ENCODE measurements at places on chromosomes 5 and 9.
A peak's percentile ranks its signal among the peaks of the same experiment; 100 is the strongest.

DNA sequence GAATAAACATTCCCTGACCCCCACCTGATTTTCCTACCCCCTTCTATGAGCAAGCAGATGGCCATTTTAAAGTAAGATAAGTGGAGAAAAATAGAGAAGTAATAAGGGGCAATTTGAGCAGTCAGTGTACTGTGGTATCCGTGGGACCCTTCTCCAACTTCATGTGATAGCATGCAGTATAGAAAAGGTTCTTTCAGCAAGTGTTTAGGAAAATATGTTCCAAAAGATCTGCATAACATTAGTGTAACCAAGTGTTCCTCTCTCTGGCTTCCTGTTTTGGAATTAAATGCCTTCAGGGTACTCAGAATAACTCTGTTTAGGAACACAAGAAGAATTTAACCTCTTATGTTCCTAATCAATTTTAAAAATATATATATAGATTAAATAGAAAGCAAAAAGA, 134.9 kb downstream of the ATG10 start:
- DNase-seq: no peak

GRCh38 chr5:144820278-144820677, 649.6 kb downstream of the KCTD16 start:
- DNase-seq: no peak

DNA sequence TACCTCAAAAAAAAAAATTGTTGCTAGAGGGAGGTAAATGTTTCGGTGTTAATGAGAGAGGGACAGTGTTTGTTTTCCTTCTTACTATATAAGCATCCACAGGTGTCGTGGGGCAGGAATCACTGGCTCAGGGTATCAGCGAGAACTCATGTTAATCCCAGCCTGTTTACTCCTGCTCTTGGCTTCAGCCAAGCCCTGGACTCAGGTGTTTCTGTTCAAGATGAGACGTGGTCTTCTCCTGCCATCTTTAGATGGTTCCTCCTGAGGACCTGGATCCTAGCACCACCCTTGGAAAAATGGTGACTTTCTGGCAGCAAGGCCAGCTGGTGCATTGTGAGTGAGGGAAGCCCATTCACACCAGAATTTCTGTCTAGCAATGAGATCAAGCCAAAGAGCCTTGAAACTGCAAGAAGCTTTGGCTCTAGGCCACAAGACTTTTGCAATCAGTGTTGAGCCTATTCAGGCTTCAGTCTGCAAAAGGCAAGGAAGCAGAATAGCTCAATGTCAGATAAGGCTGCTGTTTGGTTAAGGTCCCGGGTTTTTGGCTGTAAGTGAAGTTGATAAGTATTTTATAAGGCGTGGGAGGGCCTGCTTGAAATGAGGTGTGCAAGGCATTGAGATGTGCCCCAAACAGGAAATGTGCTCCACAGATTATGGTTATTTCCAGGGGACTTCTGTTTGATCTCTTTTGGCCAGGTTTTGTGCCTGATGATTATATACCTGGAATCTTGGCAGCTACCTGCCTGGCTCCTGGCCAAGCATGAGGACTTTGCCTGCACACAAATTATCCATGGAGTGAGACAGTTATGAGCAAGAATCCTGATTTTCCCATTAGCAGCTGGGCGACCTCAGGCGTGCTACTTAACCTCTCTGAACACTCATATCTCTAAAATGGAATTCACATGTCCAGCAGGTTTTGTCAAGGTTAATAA, 99.8 kb downstream of the TENT4A start:
- DNase-seq: no peak

DNA sequence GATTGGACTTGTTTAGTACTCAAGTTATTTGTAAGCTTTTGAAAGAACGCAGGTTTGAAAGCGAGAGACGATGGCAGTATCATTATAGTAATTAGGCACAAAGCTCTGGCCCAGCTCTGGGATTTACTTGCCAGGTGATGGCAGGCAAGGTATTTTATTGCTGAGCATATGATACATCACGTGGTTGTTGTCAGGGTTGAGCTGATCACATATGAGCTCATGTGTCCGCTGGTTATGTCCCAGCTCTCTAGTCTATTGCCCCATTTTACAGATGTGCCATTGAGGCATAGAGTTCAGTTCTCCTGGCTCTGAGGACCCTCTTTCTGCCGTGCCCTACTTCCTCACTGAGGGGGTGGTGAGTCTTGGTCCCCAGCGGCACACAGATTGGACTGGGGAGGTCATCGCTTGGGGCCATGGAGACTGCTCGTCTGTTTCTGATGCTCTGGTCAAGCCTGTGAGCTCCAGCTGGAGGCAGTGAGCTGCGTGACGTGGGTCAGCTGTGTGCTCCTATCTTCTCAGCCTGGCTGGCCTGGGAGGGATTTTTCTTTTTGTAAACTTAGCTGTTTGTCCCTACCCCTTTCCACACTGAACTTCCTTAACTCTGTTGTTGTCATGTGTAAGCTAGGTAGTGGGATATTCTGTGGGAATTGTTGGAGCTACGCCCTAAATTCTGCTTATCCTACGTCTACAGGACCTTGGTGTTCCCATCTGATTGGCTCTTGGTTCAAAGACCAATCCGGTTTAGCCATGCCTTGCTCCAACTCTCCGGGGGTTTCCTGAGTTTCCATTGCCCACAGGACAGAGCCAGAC, 2.2 kb downstream of the NXNL2 start:
- no peak for DNase-seq

- DNase-seq: no peak
These were observed 48.5 kb upstream of the SNCAIP start for GRCh38 chr5:122263352-122264030.

DNA sequence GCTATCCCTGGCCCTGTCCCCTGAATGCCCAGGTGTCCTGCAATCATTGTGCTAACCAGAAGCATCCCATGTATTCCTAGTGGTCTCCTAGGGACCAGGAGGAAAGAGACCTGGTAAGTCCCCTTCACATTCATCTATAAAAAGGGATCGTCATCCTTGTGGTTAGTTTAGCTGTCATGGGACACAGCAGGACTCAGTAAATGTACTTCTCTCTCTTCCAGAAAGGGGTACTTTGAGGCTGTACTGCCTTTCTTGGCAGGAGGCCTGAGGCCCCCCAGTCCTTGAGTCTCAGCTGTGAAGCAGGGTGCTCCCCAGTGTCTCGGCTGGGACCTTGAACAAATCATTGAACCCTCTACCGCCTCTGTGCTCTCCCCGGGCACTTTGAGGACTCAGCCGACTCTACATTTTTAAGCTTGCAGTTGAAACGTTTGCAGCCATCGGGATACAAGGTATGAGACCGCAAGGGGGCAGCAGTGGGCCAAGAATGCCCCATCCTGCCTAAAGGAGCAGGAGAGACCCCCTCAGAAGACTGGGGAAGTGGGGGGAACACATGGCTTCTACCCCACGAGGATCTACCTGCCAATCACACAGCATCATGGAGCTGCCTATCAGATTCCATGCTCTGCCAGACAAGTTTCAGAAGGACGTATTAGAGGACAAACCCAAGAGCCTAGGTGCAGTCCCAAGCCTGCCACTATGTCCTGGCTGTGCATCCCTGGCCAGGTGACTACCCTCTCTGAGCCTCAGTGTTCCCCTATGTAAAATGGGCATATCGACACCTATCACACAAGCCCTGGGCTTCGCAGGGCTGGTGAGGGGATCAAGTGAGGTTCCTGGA, 2.4 kb upstream of the PHYKPL start:
- DNase-seq: peak; percentile 4
